ENCODE measurements at places on chromosomes 11 and 22.

- DNase-seq: peak; percentile 62
Measured at GRCh38 chr11:61294717-61295595, at the start of gene VWCE. Gene VWCE (minus strand): TSS chr11:61295316. CDS start chr11:61295037, 279 bp downstream.

DNA sequence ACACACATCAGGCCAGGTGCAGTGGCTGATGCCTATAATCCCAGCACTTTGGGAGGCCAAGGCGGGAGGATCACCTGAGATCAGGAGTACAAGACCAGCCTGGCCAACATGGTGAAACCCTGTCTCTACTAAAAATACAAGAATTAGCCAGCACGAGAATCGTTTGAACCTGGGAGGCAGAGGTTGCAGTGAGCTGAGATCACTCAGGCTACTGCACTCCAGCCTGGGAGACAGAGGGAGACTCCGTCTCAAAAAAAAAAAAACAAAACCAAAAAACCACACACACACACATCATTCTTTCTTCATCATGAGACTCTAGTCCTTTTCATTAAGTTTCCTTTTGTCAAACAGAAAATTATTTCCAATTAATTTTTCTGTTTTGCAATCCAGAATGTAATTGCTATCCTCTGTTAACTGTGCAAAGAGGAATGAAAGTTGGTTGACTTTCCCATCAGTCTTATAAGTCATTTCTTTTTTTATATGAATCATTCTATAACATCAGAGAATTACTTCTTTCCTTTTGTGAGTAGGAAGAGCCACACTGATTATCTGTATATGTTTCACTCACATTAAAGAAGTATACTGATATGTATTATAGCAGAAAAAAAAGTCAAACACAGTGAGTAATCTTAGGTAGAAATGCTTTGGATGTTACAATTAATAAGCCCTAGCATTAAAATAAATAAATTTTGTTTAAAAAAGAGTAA lies 52.2 kb downstream of the HORMAD2 start:
- no peak for DNase-seq

DNA sequence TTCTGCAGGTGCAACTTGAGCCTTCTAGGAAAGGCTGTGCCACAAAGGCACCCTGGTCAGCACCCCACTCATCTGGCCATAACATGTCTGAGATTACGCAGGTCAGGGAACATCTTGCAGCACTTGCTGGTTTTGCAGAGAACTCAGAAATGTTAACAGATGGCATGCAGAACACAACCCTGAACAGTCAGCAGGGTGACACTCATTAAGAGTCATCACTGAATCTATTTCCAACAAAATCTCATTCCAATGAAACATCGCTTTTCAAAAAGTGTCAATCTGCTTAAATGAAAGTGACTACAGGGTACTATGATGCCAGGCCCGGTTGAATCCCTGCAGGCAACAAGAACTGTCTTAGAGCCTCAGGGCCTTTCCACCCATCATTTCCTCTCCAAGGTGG lies 369.8 kb upstream of the CCDC90B start:
- DNase-seq: no peak

DNA sequence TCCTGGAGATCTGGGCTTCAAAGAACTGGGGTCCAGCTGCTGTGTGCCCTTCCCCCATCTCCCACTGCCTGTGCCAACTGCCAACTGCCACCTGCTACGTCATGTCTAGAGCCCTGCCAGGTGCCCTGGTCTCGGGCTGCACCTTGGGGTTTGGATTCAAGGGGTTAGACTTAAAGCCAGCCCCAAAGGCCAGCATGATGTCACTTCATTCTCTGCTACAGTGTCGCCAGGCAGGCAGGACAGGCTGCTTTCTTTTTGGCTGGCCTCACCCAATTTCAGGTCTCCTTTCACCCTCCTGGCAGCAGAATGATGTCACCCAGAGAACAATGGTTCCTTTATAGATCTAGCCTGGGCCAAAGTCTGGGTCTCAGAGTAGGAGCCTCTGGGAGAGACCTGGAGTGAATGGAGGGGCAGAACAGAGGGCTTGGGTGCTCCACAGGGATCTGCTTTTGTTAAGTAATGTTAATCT lies 79.5 kb upstream of the CRYBB3 start:
- DNase-seq: no peak

Measured in stimulated activated CD4-positive, alpha-beta T cell treated with anti-CD3 and anti-CD28 coated beads, TNF-alpha, amount 100 ng/mL, for 1 hour (primary cell).